ENCODE measurements at places on chromosomes 1 and 21. TPM values are rescaled to one million over a fixed set of nuclear protein-coding genes. Genes with fewer than 3 reads are reported as not detected.
A peak's percentile ranks its signal among the peaks of the same experiment; 100 is the strongest.

The ADGRL2 gene
- 37.1 TPM for total RNA-seq

DNA sequence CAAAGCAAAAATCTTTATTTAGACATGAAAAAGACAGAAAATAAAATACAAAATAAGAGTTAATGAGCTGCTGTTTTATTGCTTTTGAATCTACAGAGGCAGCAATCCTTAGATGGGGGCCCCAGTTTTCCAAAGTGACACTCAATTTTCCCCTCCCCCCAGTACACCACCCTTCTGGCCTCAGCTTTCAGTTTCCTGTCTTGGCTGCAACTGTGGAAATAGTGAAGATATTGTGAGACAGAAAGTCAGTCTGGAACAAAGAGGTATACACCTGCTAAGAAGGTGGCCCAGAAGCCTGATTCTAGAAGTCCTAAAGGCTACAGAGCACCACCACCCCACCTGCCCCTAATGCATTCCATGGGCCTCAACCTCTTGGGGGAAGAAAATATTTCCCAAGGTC lies 1.1 kb upstream of the MTMR11 start:
- DNase-seq: no peak

- DNase-seq: peak; percentile 41
Measured at GRCh38 chr1:30405631-30406212, 317.7 kb downstream of the MATN1 start.

The GLMN gene
- total RNA-seq: 7.6 TPM

The TEKT2 gene
- total RNA-seq: 0.35 TPM

- DNase-seq: no peak
Measured at GRCh38 chr1:94527447-94528031, 14.0 kb downstream of the F3 start.

GRCh38 chr1:109498161-109498801 lies 4.4 kb downstream of the CYB561D1 start:
- no peak for DNase-seq

DNA sequence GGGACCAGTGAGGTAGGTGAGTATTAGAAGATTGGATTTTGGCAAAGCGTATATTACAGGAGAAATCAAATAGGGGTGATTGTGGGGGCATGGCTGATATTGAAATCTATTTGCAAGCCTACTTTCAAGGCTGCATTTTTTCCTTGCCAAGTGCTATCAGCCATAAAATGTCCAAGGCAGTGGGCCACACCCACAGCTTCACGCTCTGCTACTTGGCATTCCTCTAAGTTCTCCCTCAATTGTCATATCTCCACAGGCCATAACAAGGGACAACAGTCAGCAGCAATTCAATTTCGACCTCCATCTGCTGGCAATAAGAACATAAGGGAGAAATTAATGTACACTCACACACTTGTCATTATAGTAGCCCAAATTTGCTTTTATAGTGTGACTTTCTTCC lies 667.1 kb upstream of the PKN2 start:
- no peak for DNase-seq

DNA sequence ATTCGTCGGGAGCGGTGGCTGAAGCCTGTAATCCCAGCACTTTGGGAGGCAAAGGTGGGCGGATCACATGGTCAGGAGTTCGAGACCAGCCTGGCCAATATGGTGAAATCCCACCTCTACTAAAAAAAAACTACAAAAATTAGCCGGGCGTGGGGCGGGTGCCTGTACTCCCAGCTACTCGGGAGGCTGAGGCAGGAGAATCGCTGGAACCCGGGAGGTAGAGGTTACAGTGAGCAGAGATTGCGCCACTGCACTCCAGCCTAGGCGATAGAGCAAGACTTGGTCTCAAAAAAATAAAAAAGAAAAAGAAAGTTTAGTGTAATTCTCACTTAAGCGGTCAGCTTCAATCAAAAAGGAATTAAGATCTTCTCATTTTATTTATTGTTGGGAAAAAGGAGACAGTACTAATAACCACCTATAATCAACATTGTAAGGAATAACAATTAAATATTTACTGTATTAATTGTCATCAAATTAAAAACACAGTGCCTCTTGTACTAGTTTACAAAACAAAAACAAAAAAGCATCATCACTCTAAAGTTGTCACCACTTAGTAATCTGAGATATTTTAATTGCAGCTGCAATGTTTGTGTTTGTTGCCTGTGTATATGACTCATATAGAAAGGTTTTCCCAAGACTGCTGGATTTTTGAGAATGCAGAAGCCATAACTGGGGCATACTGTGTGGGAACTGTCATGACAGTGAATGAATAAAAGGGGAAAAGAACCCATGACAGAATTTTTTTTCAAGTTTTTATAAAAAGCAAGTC lies 3.7 kb downstream of the FBXO42 start:
- DNase-seq: no peak

The SEC16B gene
- 2.9 TPM for total RNA-seq

The STYXL2 gene
- 0.42 TPM for total RNA-seq

GRCh38 chr1:184972315-184973055 lies 1.8 kb downstream of the NIBAN1 start:
- no peak for DNase-seq

DNA sequence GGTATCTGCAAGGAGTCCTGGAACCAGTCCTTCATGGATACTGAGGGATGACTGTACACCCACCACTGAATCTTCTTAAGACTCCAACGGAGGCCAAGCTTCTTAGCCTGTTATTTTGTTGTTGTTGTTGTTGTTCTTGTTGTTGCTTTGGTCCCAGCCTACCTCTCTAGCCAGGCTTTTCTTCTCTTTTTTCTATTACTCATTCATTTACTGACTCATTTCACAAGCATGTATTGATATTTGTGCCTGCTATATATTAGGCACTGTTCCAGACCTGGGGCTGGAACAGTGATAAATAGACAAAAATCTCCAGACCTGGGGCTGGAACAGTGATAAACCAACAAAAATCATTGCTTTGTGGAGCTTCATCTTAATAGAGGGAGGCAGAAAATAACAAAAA lies 20.4 kb downstream of the CENPF start:
- DNase-seq: no peak

The GPR137B gene
- 32.9 TPM for total RNA-seq

The FASLG gene
- not detected for total RNA-seq

The NECTIN4 gene
- total RNA-seq: not detected

Data from mesenteric fat pad (tissue), 1 donor.